ENCODE measurements at places on chromosomes 7 and 10. TPM values are rescaled to one million over a fixed set of nuclear protein-coding genes. Genes with fewer than 3 reads are reported as not detected.

DNA sequence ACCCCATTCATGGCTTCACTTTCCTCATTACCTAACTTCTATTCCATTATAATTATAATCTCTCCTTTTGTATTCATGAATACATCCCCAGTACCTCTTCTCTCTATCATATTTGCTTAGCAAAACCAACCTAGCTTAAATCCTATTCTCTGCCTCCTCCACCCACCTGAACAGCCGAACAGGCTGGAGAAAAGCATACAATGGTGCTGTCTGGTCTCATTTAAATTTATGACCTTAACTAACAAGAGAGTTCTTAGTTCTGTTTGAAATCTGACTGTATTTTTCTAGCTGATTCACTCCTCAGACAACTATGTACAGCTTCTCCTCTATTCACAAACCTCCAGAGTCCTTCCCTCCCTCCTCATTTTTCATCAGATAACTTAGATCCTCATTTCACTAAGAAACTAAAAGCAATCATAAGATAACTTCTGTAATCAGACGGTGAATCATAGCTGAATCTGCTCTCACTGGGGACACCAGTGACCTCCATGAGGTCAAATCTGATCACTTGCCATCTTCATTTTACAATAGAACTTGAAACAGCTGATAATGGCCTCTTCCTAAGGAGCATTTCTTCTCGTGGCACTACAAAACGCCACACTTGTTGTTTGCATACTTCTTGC, 233.9 kb upstream of the AOAH start:
- no peak overlapping the region for H3K27ac ChIP-seq
- no peaks in the 10 kb centered on the region for H3K36me3 ChIP-seq
- no peak for DNase-seq

DNA sequence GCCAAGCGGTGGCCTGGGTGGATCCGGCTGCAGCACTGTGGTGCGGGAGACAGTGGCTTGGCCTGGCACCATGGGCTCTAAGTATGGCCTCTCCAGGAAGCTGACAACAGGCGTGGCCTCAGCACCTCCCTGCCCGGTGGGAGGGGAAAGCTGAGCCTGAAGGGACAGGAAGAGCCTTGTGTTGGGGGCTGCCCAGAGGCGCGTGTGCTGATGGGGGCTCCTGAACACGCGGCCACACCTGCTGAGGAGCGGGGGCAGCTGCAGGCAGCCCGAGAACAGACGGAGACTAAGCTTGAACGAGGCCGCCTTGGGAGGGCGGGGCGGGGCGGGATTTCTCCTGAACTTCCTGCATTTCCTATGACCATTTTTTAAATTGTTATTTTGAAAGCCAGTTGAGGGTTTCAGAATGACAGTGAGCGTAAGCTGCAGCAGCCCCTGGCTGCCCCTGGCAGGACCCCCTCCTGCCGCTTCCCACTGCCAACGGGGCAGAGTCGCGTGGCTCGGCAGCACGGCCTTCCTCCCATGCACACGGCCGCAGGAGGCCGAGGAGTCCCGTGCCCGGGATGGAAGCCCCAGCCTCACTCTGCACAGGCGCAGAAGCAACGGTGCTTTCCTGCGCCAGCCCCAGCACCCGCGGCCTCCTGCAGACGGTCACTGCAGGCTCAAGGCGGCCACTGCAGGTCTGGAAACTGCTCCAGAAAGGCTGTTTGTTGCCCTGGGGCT, 43.2 kb downstream of the DPYSL4 start:
- peak overlapping the region; percentile 52 for H3K27ac ChIP-seq
- no peaks in the 10 kb centered on the region for H3K4me1 ChIP-seq
- peak overlapping the region; percentile 39 for H3K4me3 ChIP-seq
- no peaks in the 10 kb centered on the region for H3K27me3 ChIP-seq

GRCh38 chr10:28788762-28789161, 111.4 kb downstream of the BAMBI start:
- H3K27me3 ChIP-seq: peaks cover 8% of the 10 kb centered on the region
- no peaks in the 10 kb centered on the region for H3K36me3 ChIP-seq
- no peak overlapping the region for H3K27ac ChIP-seq
- no peak for DNase-seq

DNA sequence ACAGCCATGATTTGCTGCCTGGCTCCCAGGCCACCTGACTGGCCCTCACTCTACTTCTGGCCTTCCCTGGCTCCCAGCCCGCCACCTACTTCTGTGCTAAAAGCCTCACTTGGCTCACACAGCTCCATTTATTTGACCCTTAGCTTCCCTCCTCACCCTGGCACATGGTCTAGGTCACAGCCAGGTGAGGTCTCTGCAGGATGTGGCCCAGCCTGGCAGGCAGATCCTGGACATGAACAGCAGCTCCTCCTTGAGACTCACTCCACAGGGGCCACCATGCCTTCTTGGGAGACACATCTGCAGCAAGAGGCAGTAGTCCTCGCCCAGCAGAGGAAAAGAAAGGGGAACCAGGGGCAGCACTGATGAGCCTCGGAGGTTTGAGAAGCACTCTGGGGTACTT, 64.6 kb downstream of the GRID1 start:
- no peaks in the 10 kb centered on the region for H3K36me3 ChIP-seq
- no peaks in the 10 kb centered on the region for H3K4me1 ChIP-seq
- no peak overlapping the region for H3K27ac ChIP-seq
- no peak overlapping the region for H3K4me3 ChIP-seq
- no peak for DNase-seq

DNA sequence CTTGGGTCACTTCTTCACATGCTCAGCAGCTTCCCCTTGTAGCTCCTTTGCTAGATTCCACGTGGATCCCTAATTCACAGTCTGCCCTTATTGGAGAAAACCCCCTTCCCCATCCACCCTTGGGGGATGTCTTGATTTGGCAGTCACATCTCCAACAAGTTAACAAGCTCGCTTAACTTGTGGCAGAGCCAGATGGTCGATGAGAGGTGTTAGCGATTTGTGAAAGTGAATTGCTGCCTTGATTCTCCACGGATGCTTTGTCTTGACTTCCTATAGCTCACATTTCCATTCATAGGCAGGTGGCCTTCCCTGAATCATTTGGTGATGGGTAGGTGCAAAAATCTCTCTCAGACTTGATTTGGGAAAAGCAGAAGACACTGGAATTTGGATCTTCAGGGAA, 387.9 kb downstream of the TCERG1L start:
- no peak for DNase-seq
- H3K27ac ChIP-seq: no peak overlapping the region
- H3K27me3 ChIP-seq: peaks cover 2% of the 10 kb centered on the region

- H3K27me3 ChIP-seq: no peaks in the 10 kb centered on the region
- no peaks in the 10 kb centered on the region for H3K36me3 ChIP-seq
- DNase-seq: no peak
Measured at GRCh38 chr10:89162596-89162995, 44.5 kb downstream of the CH25H start.

GRCh38 chr7:20388084-20388483, 57.4 kb downstream of the ITGB8 start:
- no peak overlapping the region for H3K4me3 ChIP-seq
- H3K27me3 ChIP-seq: no peaks in the 10 kb centered on the region
- H3K36me3 ChIP-seq: no peaks in the 10 kb centered on the region
- no peak overlapping the region for H3K27ac ChIP-seq
- DNase-seq: no peak
- H3K4me1 ChIP-seq: no peaks in the 10 kb centered on the region

DNA sequence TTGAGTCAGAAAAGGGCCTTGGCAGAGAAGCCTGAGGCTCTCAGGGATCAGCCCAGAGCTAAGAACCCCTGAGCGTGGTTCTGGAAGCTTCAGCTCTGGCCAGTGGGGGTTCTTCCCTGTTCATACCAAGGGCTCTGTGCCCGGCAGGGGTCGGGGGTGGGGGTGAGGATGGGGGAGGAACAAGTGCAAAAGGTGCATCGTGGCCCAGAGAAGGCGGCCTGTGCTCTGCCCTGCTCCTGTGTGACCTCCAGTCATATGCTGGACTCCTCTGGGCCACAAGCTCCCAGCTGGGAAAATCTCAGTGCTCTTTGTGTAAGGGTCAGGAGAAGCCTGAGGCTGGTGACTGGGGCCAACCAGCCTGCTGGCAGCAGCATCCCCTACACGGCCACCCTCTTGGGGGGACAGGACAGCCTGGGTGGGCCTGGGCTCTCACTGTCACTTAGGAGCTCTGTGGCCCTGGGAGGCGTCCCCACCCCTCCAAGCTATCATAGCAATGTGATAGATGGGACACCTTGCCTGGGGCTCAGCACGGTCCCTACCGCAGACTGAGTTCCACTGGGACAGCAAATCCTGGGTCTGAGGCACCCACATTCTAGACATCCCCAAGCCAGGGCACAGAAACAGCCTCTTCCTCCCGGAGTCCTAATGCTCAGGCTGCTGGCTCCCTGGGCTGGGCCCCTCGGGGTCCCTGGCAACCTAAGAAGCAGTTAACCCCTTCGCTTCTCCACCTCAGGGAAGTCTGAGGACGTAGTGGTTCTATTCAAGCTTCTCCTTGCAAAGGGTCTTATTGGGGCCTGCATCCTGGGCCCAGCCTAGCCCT, 2.5 kb downstream of the MMRN2 start:
- H3K36me3 ChIP-seq: no peaks in the 10 kb centered on the region
- no peak overlapping the region for H3K4me3 ChIP-seq
- H3K27ac ChIP-seq: no peak overlapping the region

- H3K36me3 ChIP-seq: no peaks in the 10 kb centered on the region
- peaks cover 3% of the 10 kb centered on the region for H3K27me3 ChIP-seq
- no peaks in the 10 kb centered on the region for H3K4me1 ChIP-seq
- no peak overlapping the region for H3K4me3 ChIP-seq
- no peak for DNase-seq
Measured at GRCh38 chr7:142556740-142557139, 192.5 kb upstream of the PRSS1 start.

DNA sequence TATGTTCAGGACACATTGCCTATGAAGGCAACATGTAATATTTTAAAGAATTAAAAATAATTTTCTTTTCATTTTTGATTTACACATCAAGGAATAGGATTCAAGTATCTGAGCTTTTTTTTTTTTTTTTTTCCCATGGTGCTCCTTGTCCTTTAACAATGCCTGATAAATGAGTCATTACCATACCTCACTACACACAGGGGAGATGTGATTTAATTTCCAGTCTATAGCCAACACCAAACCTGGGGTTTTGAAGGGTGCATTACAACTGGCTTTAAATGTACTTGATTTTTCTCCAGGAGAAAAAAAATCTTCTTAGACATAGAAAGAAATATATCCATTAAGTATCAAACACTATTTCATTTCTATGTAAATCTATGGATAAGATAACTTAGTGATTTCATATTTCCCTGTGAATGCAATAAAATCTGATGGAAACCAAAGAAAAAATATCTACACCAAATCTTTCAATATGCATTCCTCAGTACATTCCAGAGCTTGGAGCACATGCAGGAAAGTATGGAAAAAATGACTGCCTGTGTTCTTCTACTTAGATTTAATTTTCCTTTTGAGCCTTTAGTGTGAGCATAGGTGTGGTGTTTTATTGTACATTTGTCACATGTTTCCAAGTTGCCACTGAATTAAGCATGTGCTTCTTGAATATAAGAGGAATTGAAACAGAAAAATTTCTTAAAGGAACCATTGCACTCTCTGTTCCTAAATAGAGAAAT, 204.8 kb upstream of the MEOX2 start:
- no peaks in the 10 kb centered on the region for H3K4me1 ChIP-seq
- no peak overlapping the region for H3K27ac ChIP-seq
- H3K36me3 ChIP-seq: no peaks in the 10 kb centered on the region
- H3K27me3 ChIP-seq: no peaks in the 10 kb centered on the region
- DNase-seq: no peak

DNA sequence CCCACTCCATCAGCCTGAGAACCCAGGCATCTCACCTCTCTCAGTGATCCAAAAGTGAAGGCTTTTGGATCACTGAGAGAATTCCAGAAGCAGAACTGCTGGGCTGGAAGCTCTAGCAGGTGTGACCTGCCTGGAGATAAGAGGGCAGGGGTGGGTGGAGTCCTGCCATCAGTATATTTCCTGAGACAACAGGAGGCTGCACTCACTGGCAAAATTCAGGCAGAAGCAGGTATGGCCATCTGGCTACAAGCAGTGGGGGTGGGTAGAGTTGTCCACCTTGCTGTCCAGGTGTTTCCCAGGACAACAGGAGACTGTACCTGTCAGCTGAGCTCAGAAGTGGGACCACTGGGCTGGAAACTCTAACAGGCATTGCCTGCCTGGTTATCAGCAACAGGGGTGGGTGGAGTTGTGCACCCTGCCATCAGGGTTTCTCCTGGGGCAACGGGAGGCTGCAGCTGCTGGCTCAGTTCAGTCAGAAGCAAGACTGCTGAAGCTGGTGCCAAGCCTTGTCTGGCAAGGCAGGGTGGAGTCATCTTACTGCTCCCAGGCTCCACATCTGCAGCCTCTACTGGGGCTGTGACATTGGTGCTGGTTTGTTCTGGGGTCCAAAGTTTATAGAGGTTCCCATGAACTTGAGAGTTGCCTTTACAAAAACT, 47.2 kb upstream of the SFTPD start:
- H3K4me1 ChIP-seq: no peaks in the 10 kb centered on the region
- no peaks in the 10 kb centered on the region for H3K27me3 ChIP-seq
- no peak overlapping the region for H3K27ac ChIP-seq
- no peak overlapping the region for H3K4me3 ChIP-seq

DNA sequence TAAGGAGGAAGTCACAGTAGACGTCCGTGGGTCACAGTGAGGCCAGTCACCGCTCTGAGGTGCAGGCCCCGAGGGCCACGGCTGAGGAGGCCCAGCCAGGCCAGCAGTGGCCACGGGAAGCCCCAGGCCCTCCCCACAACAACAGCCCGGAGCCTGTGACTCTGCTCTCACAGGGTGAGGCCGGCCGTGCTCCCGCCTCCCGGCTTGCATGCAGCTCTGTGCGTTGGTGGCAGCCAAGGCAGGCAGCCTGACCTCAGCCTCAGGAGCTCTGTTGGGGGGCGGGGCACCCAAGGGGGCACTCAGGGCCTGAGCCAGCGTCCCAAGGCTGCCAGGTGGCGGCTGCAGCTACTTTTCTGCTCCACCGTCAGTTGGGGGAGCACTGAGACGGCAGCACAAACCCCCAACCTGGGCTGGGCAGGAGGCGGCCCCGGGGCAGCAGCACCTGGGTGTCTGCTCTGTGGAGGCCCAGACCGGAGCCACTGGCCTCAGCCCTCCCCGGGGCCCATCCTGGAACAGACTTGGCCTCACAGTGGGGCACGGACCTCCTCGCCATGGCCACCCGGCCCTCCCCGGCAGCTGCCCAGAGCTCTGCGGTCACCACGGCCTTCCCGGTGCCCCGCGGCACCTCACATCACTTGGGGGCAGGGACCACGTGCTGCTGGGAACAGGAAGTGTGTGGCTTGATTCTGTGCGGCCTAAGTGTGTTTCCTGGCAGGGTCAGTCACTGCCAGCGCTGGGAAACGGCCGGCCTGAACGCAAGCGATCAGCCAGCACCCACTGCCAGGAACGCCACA, 13.3 kb downstream of the CYP2W1 start:
- no peaks in the 10 kb centered on the region for H3K27me3 ChIP-seq
- no peaks in the 10 kb centered on the region for H3K4me1 ChIP-seq
- no peak for DNase-seq
- H3K4me3 ChIP-seq: no peak overlapping the region

Gene FOXP2
- not detected for total RNA-seq

Gene NEUROG3
- not detected for total RNA-seq

Gene LIPJ
- not detected for total RNA-seq

Gene KEL
- total RNA-seq: 0.14 TPM

Gene PNLIPRP3
- not detected for total RNA-seq

Gene CLCN1
- total RNA-seq: not detected

Gene NXPH1
- not detected for total RNA-seq

Gene AMZ1
- 0.73 TPM for total RNA-seq

Gene BHLHA15
- total RNA-seq: not detected

Data from T-cell (primary cell).